Retinal pigment epithelial cell (primary cell): ENCODE measurements at places on chromosomes 13 and 19.

DNA sequence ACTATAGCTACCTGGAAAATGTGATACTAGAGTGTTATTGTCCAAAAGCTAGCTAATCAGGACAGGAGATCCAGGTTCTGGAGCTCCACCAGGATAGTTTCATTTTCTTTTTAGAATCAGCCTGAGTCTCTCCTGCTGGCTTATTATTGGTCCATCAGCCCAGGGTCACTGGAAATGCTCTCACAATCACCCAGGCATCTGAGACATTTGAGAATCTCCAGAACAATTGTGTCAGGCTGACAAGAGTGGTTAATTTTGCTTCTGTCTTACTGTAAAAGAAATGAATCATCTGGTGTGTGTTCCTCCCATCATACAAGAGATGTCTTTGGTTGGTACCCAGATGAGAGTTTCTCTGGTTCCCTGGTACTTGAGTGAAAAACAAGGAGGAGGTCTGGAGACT is 43.6 kb upstream of the ZNF681 start:
- DNase-seq, result no peak

GRCh38 chr19:57190301-57190700 is 999 bp upstream of the ZNF264 start:
- DNase-seq, result no peak

DNA sequence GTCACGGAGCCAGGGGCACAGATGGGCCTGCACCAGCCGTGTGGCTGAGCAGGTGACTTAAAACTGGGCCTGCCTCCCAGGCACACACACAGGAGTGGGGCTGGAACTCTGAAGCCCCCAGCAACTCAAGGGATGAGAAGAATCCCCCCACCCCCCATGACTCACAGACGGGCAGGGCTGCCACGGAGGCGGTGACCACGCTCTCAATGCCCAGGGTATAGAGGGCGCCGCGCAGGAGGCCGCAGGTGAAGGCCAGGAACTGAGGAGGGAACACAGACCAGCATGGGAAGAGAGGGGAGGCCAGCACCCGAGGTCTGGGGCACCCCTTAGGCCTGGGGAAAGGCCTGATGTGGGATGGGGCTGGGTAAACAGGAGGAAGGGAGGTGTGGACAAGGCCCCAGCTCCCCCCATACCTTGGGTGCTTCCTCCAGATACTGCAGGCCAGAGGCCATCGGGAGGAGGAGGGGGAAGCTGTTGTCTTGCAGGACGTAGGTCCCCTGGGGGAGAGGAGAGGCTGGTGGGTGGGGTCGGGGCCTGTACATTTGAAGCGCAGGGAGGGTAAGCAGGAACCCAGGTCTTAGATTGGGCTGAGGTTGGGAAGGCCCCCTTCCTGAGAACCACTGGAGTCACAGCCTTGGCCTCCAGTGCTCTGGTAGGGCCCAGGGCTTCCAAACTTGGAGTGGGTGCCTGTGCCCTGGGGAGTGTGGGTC is 3.1 kb upstream of the NKPD1 start:
- DNase-seq, result no peak

DNA sequence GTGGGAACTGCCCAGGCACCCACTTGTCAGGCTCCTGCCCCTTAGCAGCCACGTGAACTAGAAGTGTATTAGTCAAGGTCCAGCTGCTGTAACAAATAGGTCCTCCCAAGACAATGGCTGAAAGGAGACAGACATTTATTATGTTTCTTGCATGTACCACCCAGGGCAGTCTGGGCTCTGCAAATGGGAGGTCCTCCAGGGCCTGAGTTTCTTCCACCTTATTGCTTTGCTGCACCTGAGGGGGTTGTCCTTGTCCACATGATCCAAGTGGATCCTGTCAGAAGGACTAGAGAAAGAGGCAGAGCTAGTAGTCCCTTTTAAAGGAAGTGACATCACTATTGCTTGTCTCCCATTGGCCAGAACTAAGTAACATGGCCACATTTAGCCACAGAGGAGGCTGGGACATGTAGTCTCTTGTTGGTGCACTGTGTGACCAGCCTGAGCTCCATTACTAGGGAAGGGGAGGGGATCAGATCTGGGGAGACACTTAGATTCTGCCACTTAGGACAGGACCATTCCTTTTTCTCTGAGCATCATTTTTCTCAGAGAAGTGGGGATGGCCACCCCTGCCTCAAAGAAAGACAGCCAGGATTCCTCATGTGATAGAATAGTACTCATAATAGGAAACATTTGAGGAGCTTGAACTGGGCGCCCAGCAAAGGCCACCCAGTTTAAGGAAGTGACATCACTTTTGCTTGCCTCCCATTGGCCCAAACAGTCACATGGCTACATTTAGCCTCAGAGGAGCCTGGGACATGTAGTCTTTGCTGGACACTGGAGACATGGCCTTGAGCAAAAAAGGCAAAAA is 15.1 kb downstream of the CC2D1A start:
- DNase-seq, result no peak

DNA sequence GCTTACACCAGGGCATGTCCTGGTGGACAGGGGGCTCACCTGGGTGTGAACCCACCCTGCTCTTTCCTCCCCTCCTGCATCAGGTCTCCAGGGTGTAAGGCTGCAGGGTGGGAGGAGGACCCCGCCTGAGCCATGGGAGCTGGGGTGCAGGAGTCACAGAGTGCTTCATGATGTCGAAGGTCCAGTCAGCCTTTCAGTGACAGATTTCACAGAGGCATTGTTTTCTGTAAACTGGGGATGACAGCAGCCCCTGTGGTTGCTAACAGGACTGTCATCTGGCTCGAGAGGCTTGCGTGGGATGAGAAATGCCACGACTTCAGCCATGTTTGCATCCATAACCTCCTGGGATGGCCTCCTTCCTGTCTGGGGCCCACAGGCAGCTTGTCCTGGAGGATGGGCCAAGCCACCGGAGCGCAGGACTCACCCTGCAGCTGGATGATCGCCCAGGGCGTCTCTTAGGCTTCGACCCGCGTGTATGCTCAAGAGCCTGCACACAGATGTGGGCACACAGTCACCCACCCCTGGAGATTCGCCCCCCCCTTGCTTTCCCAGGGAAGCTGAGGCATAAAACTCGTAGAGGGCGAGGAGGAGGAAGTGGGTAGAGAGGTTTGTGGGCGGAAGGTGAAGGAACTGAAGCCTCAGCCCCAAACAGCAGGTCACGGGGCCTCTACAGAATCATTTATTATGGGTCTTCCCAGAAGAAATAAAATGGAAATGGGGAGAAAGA is 4.9 kb downstream of the NANOS3 start:
- no peak for DNase-seq

DNA sequence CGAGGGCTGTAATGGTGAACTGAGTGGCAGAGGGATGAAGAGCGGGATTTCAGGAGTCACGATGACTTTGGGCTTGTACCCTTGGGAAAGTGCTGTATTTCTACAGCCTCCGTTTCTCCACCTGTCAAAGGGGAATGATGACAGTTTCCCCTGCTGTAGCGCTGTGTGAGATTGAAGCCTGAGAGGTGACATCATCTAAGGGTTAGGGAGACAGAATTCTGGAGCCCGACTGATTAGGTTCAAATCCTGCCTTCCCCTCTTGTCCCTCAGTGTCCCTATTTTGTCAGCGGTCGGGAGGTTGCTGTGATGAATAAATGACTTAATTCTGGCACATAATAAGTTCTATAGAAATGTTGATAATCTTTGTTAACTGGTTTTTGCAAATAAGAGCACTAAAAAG is 693 bp downstream of the MRPL4 start:
- DNase-seq, result no peak

DNA sequence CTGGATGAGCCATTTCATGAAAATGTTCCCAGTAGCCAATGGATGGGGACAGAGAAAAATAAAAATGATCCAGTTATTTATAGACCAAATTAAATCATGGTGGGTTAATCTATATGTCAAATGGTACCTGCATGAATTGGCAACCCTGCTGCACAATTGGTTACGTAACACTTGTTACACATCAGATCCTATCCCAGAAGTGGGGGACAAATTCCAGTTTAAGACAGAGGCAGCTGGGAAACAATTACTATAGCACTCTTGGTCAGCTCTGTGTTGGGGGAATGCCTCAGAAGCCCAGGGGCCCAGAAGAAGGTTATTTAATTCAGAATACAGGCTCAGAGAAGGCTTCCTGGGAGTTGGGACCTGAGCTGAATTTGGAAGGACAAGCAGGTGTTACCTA is 81.1 kb upstream of the FLT1 start:
- DNase-seq, result no peak

GRCh38 chr13:41639955-41640780 is 182.8 kb downstream of the RGCC start:
- DNase-seq, result no peak

DNA sequence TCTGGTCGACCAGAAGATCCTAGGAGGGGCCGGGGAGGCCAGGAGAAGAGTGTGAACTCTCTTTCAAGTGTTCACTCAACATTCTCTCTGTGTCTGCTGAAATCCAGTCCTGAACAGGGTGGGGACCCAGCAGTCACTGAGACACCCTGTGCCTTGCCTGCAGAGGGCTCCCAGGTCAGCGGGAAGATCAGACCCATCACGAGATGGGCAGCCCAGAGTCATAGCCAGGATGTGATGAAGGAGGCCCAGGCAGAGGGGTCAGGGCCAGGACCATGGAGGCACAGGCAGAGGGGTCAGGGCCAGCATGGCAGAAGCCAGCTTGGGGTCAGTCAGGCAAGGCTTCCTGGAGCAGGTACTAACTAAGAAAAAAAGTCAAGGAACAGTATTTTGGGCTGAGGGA is 9.4 kb downstream of the NUMBL start:
- no peak for DNase-seq

- no peak for DNase-seq
Observed at GRCh38 chr13:81760316-81760715, 1419.4 kb upstream of the SPRY2 start.

DNA sequence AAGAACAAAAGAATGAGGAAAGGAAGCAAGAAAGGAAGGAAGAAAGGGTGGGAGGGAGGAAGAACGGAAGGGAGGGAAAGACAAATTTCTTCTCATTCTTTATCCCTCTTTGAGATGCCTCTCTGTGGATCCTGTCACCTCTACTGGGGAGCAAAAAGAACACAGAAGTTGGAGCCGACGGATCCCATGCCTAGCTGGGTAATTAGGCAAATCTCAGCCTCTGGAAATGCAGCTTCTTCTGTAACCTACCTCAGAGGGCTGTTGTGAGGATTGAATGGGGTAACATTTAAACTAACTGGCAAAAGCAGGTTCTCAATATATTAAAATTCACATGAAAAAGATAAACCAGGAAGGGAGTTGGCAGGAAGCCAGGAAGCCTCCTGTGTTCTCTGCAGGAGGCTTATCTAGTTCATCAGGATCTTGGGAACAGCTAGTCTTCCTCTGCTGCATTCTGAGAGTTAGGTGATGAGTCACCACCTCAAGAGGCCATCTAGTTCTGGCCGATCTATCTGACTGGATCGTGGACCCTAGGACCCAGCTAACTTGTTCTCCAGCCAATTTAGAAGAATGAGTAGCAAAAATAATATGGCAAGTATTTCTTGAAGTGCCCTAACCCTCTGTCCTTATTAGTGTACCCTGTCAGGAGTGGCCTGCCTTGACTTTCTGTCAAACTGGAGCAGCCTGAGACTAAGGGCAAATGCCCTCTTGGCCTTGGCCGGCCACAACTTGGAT is 15.2 kb upstream of the CPB2 start:
- DNase-seq, result peak; percentile 52

DNA sequence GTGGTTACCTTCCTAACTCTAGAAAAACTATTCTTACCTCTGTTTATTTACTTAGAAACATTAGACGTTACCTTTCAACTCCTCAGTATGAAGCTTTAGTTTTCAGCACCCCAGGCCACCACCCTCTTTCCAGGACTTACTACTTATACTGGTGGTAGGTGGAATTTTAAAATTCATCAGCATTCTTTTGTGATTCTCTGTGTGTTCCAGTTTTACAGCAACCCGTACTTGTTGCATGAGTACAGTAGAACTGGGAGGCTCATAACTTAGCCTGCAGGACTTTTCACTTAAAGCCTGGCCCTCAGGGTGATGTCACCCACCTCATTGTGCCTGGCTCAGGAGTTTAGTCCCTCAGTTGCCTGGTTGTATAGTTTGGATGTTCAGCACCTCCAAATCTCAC is 49.4 kb upstream of the ALOX5AP start:
- DNase-seq, result no peak

DNA sequence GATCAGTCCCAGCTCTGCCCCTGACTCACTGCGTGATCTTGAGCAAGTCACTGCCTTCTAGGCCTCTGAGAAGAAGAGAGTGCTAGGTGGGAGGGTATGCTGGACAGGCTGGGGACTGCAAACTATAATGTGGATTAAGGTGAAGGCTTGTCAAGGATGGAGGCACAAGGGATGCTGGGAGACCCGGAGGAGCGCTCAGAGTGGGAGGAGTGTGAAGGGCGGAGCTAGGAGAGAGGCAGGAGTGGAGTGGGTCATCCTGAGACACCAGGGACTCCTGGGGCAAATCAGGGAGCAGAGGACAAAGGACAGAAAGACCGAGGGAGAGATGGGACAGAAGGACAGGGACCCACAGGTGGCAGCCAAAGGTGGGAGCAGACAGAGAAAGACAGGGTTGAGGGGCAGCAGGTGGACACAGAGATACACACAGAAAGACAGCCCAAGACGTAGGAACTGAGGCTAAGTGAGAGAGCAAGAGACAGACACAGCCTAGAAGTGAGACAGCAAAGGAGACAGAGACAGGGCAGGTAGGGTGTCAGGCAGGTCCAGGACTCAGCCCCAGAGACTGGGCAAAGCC is 2.6 kb downstream of the GRIK5 start:
- no peak for DNase-seq

DNA sequence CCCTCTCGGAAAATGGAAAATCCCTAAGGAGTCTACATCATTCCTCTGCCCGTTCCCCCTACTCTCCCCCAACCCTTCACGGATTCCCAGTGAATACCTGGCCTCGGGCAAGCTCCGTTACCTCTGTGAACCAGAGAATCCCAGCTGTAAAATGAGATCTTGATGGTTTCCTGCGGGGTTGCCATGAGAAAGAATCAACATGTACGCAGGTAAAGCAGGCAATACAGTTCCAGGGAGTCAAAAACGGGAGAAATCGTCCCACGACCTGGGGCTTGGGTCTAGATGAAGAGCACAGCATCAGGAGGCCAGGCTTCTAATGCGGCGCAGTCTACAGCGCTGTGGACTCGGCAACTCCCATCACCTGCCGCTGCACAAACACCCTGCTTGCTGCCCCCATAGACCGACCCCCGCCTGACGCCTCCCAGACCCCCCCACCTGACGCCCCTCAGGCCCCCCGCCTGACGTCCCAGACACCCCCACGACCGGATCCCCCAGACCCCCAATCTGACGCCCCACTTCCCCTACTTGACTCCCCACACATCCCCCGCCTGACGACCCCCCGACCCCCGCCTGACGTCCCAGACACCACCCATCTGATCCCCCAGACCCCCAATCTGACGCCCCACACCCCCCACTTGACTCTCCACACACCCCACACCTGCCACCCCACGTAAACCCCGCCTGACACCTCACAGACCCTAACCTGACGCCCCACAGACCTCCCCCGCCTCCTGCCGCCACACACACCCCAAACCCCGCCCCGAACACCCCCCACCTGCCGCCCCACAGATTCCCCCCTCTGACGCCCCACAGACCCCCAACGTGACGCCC is 680 bp downstream of the LIG4 start:
- DNase-seq, result no peak

GRCh38 chr13:36718686-36719085 is 44.9 kb downstream of the SERTM1 start:
- no peak for DNase-seq

GRCh38 chr13:51584731-51585672 is 740 bp downstream of the WDFY2 start:
- no peak for DNase-seq

- no peak for DNase-seq
Observed at GRCh38 chr13:54628383-54628782, 1599.8 kb downstream of the OLFM4 start.

GRCh38 chr13:97809576-97809975 is 143.9 kb upstream of the IPO5 start:
- DNase-seq, result no peak
